ENCODE measurements at places on chromosomes 13 and 19. TPM values are rescaled to one million over a fixed set of nuclear protein-coding genes. Genes with fewer than 3 reads are reported as not detected.

DNA sequence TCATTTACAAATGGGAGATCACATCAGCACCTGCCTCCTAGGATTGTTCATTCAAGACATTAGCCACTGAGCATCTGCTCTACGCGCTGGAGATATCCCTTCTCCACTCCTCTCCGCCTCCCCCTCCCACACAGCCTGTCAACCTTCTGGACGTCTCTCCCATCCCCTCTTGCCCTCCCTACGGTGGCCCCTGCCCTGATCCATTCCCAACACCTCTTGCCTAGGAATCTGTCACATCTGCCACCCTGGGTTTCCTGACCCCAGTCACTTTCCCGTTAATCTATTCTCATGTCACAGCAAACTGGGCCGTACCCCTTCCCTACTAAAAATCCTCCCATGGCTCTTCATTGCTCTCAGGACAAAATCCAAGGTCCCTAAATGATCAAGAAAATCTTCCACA, 10.3 kb downstream of the DYRK1B start:
- peaks cover 13% of the 10 kb centered on the region for H3K36me3 ChIP-seq
- H3K4me3 ChIP-seq, result no peak overlapping the region
- no peak overlapping the region for H3K27ac ChIP-seq
- no peaks in the 10 kb centered on the region for H3K27me3 ChIP-seq

Gene BRSK1
- total RNA-seq, result 6.8 TPM

DNA sequence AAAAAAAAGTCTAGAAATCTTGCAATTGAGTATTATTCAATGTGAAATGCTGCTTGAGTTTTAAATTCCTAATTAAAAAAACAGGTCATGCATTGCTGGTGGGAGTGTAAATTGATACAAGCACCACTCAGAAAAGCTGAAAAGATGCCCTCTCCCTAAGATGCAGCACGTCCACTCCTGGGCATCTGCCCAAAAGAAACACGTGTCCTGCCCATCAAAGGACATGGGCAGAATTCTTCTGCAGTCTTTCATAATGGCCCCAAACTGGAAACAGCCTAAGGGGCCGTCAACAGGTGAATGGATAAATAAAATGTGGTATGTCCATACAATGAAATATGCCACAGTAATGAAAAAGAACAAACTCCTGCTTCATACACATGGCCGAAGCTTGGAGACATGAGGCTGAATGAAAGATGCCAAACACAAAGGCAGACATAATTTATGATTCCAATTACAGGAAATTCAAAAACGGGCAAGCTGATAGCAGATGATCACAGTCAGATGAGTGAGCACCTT, 7.8 kb downstream of the POU2F2 start:
- H3K4me1 ChIP-seq, result peaks cover 51% of the 10 kb centered on the region
- peaks cover 14% of the 10 kb centered on the region for H3K36me3 ChIP-seq
- no peaks in the 10 kb centered on the region for H3K27me3 ChIP-seq
- H3K27ac ChIP-seq, result no peak overlapping the region
- DNase-seq, result no peak
- no peak overlapping the region for H3K4me3 ChIP-seq

- H3K27me3 ChIP-seq, result no peaks in the 10 kb centered on the region
- no peaks in the 10 kb centered on the region for H3K36me3 ChIP-seq
- no peak for DNase-seq
These were observed 101.9 kb downstream of the PTPRS start for GRCh38 chr19:5238700-5239099.

Gene TNFSF9
- total RNA-seq, result 1.1 TPM

Gene AMER2
- total RNA-seq, result not detected

DNA sequence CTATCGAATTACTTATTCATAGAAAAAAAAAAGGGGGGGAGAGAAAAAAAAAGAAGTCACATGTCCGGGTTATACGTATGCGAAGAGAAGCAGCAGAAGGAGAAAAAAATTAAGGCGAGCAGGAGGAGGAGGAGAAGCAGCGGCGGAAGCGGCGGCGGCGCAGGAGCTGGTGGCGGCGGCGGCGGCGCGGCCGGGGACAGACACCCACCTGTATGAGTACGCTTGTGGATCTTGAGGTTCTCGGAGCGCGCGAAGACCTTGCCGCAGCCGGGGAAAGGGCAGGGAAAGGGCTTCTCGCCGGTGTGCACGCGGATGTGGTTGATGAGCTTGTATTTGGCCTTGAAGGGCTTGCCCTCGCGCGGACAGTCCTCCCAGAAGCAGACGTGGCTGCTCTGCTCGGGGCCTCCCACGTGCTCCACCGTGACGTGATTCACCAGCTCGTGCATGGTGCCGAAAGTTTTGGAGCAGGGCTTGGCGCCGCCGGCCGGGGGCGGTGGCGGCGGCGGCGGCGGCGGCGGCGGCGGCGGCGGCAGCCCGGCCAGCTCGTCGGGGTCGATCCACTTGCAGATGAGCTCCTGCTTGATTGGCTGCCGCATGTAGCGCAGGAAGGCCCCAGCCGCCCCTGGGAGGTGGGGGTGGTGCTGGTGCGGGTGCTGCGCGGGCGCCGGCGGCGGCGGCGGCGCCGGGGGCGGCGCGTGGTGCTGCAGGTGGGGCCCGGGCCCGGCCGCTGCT, 1.5 kb downstream of the ZIC5 start:
- H3K27ac ChIP-seq, result peak overlapping the region; percentile 86
- peaks cover 14% of the 10 kb centered on the region for H3K4me1 ChIP-seq
- peaks cover 74% of the 10 kb centered on the region for H3K27me3 ChIP-seq
- peak; percentile 30 for DNase-seq

- peaks cover 30% of the 10 kb centered on the region for H3K4me1 ChIP-seq
- H3K4me3 ChIP-seq, result no peak overlapping the region
- H3K27me3 ChIP-seq, result no peaks in the 10 kb centered on the region
- no peak overlapping the region for H3K27ac ChIP-seq
- H3K36me3 ChIP-seq, result peaks cover 24% of the 10 kb centered on the region
- DNase-seq, result no peak
These were observed 1.5 kb downstream of the RNF225 start for GRCh38 chr19:58396691-58397532.

- H3K36me3 ChIP-seq, result no peaks in the 10 kb centered on the region
- H3K4me1 ChIP-seq, result peaks cover 8% of the 10 kb centered on the region
- no peak overlapping the region for H3K27ac ChIP-seq
These were observed 731 bp downstream of the MAG start for GRCh38 chr19:35292421-35293362.

Gene SRRM5
- 0.50 TPM for total RNA-seq

DNA sequence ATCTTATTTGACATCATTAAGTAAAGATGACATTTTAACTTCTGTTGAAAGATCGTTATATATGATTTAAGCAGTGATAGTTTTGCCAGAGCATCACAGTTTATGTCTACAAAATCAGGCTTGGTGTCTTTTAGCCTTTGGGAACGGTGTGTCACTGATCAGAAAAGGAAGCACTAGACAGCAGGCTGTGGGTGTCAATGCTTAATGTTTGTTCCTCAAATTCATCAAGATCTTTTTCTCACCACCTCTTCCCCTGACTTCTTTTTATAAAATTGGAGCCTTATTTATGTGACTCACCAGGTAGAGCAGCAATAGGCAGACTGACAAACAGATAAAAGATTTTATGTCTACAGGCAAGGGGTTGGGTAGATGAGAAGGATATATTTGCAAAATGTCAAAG, 1558.5 kb downstream of the EFNB2 start:
- H3K4me1 ChIP-seq, result peaks cover 18% of the 10 kb centered on the region
- H3K27me3 ChIP-seq, result no peaks in the 10 kb centered on the region
- no peak for DNase-seq
- no peak overlapping the region for H3K27ac ChIP-seq

Gene ICAM5
- total RNA-seq, result 0.12 TPM

GRCh38 chr13:30313311-30313710, 6.0 kb upstream of the KATNAL1 start:
- H3K27ac ChIP-seq, result no peak overlapping the region
- H3K27me3 ChIP-seq, result no peaks in the 10 kb centered on the region
- peaks cover 4% of the 10 kb centered on the region for H3K36me3 ChIP-seq
- H3K4me1 ChIP-seq, result peaks cover 23% of the 10 kb centered on the region
- no peak overlapping the region for H3K4me3 ChIP-seq

Measured in activated CD4-positive, alpha-beta T cell treated with anti-CD3 and anti-CD28 coated beads, Interleukin-2, amount 10 ng/mL, durations not matched to agents 7 days and 5 days (primary cell).